ENCODE measurements at places on chromosomes 16 and 17.

- no peak for DNase-seq
Measured at GRCh38 chr17:20053361-20053964, 44.3 kb downstream of the SPECC1 start.

- no peak for DNase-seq
Measured at GRCh38 chr17:7523033-7523432, 25.8 kb upstream of the TNFSF12 start.

- no peak for DNase-seq
Measured at GRCh38 chr16:54522584-54522983, 236.0 kb upstream of the IRX3 start.

DNA sequence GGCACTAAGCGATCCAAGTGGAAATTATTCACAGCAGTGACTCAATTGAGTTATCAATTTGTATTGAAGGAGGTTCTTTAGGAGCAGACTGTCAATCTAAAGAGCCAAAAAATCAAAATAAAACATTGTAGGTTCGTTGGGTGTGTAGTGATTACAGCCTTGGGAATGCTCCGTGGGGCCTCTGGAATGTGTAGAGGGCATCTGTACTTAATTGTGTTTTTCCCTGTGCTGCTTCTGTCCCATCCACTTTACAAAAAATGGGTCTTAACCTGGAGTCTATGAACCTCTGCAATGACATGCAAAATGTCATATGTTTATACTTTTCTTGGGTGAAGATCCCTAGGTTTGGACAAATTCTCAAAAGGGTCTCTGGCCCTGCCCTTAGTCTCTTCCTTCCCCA is 215.1 kb downstream of the CCDC182 start:
- no peak for DNase-seq

All from KG1 (cell line).